ENCODE measurements at places on chromosomes 5 and 9. TPM values are rescaled to one million over a fixed set of nuclear protein-coding genes. Genes with fewer than 3 reads are reported as not detected.

The THG1L gene
- 27.0 TPM for total RNA-seq

The NAIP gene
- total RNA-seq: 0.58 TPM

The SLC34A1 gene
- not detected for total RNA-seq

The STC2 gene
- total RNA-seq: 35.2 TPM

The NPDC1 gene
- total RNA-seq: 80.9 TPM

The PCDHGA1 gene
- 0.26 TPM for total RNA-seq

The CCL21 gene
- not detected for total RNA-seq

The KCNV2 gene
- not detected for total RNA-seq

The URM1 gene
- 77.2 TPM for total RNA-seq

The FOXD4L6 gene
- total RNA-seq: not detected

The SPINK13 gene
- 0.31 TPM for total RNA-seq

The CDH9 gene
- total RNA-seq: not detected

The LCN9 gene
- 0.14 TPM for total RNA-seq

The SPINK7 gene
- total RNA-seq: not detected

The UNC5A gene
- total RNA-seq: 0.77 TPM

The STKLD1 gene
- total RNA-seq: 0.73 TPM

The PCA3 gene
- total RNA-seq: not detected

The ORM2 gene
- total RNA-seq: not detected

The ENTREP1 gene
- total RNA-seq: 0.86 TPM

The HAVCR1 gene
- total RNA-seq: 39.0 TPM

The PHF24 gene
- total RNA-seq: 0.19 TPM

The BTNL3 gene
- not detected for total RNA-seq

The AP3B1 gene
- 33.3 TPM for total RNA-seq

The HMMR gene
- 24.2 TPM for total RNA-seq

The INSYN2B gene
- total RNA-seq: 0.16 TPM

The SPOUT1 gene
- 40.4 TPM for total RNA-seq

The ZNF454 gene
- not detected for total RNA-seq

The PDGFRB gene
- 0.22 TPM for total RNA-seq

The NOL6 gene
- total RNA-seq: 65.1 TPM

The PRR7 gene
- total RNA-seq: 21.6 TPM

The FANCG gene
- 47.5 TPM for total RNA-seq

The GMCL2 gene
- total RNA-seq: not detected

The CAMK2A gene
- total RNA-seq: 0.54 TPM

The SLC23A1 gene
- 1.4 TPM for total RNA-seq

The TAS2R1 gene
- total RNA-seq: not detected

The EFNA5 gene
- 14.7 TPM for total RNA-seq

The CAPSL gene
- not detected for total RNA-seq

The NRARP gene
- 3.0 TPM for total RNA-seq

The RASEF gene
- 8.3 TPM for total RNA-seq

The F2R gene
- 57.3 TPM for total RNA-seq

The GRXCR2 gene
- total RNA-seq: not detected

The C9orf152 gene
- 0.25 TPM for total RNA-seq

The OR1J2 gene
- total RNA-seq: not detected

The TAF11L5 gene
- not detected for total RNA-seq

The OTP gene
- total RNA-seq: 0.08 TPM

The OR1Q1 gene
- total RNA-seq: 0.16 TPM

The CTNND2 gene
- 0.04 TPM for total RNA-seq

The PCDHB3 gene
- 0.30 TPM for total RNA-seq

The PCDHB9 gene
- 0.07 TPM for total RNA-seq

The PTPN3 gene
- 19.2 TPM for total RNA-seq

The ADAMTSL1 gene
- total RNA-seq: not detected

The DMGDH gene
- total RNA-seq: not detected

The SLC6A3 gene
- 1.5 TPM for total RNA-seq
